Esophagus squamous epithelium (tissue), 5 donors: ENCODE measurements at places on chromosomes 6 and 20.

- DNase-seq = no peak
Observed at GRCh38 chr6:104306211-104306610, 553.5 kb downstream of the HACE1 start.

- no peak for DNase-seq
Observed at GRCh38 chr6:93721386-93722048, 302.2 kb upstream of the EPHA7 start.

DNA sequence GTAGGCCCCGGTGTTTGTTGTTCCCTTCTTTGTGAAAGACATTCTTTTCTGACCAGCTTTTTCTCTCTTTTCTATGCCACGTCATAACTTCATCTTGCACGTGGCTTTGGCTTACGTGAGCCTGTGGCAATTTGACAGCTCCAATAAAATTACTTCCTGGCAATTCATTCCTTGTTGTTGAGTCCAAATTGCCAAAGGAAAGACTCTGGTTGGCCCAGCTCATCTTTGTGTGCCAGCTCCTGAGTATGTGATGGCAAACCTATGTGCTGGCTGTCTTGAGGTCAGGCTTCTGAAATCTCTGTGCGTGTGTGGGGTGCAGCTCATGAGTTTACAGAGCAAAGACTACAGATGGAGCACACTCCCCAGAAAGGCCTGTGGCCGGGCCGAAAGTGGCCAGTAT lies 272.5 kb upstream of the SGK1 start:
- no peak for DNase-seq

GRCh38 chr6:51737580-51738360 lies 349.6 kb downstream of the PKHD1 start:
- DNase-seq = no peak

DNA sequence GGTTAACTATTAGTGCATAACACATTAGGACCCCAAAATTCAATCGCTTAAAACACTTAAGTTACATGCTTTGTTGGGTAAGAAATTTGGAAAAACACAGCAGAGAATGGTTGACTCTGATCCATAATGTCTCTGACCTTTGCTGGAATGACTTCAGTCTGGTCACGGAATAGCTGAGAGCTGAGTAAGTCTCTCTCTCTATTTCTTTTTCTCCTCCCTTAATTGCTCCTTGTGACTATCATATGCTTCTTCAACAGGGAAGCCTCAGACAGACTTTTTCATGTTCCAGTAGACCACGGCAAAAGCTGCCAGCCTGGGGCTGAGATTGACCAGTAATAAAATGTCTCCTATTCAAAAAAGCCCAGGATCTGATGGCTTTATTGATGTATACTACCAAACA lies 4.8 kb downstream of the OR12D1 start:
- no peak for DNase-seq

DNA sequence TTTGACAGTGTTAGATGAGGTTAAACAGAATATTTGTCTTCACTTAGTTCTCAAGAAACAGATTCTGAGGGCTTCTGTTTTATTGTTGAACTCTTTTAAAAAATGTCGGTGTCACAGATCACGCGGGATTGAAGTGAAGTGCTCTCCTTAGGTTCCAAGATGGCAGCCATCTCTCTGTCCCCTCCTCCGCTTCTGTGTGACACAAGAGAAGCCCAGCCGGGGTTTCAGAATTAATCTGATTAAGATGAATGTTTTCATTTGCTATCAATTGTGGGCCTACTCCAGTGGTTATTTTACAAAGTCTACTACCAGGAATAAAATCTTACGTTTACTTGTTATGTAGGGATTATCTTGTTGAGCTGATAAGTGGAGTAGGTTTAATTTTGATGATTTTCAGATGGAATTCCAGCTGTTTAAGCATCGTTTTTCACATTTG lies 10.9 kb downstream of the HIVEP1 start:
- no peak for DNase-seq
